ENCODE measurements at places on chromosomes 16 and 17. TPM values are rescaled to one million over a fixed set of nuclear protein-coding genes. Genes with fewer than 3 reads are reported as not detected.

Gene TEKT5
- total RNA-seq = not detected

Gene ATP6V0C
- 50.1 TPM for total RNA-seq

Gene CLEC19A
- total RNA-seq = not detected

Gene CX3CL1
- 8.4 TPM for total RNA-seq

Gene CHST4
- total RNA-seq = not detected
